MCF 10A (cell line): ENCODE measurements at places on chromosomes 5 and 9.

- DNase-seq = no peak
Measured at GRCh38 chr9:130437011-130437789, 7.6 kb upstream of the ASS1 start.

- peak; percentile 79 for DNase-seq
Measured at GRCh38 chr9:123049589-123050222, 16.2 kb downstream of the GPR21 start.

- DNase-seq = no peak
Measured at GRCh38 chr5:170614065-170614490, 110.3 kb downstream of the KCNIP1 start.

- DNase-seq = peak; percentile 66
Measured at GRCh38 chr9:75233011-75233410, 144.7 kb downstream of the OSTF1 start.

GRCh38 chr9:86713470-86713869 lies 233.8 kb downstream of the GAS1 start:
- DNase-seq = no peak

- peak; percentile 51 for DNase-seq
Measured at GRCh38 chr5:166758151-166758550, 1533.3 kb upstream of the WWC1 start.

GRCh38 chr5:180644129-180644824 lies 5.1 kb downstream of the FLT4 start:
- DNase-seq = no peak

DNA sequence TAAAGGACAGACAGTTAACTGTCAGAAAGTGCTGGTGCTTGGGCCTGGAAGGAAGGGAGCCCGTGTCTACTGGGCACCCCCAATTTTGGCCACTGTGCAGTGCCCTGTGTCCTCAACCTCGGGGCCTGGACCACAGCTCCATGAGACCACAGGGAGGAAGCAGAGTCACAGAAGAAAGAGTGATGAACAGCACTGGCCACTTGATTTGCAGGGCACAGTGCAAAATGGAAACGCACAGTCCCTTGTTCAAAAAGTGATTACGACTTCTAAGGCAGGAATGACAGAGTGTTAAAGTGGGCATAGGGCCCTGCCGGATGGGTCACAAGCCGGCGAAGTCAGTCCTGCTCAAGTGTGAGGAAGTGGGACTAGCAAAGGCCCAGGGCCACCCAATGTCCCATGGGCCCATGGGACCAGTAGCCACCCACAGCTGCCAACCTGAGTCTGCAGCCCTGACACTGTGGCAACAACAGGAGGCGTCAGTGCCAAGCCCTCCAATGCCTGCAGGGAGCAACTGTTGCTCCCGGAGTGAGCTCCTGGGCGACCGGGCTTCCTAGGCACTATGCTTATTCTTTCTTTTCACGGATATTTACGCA lies 85.4 kb downstream of the ADAMTS2 start:
- no peak for DNase-seq

DNA sequence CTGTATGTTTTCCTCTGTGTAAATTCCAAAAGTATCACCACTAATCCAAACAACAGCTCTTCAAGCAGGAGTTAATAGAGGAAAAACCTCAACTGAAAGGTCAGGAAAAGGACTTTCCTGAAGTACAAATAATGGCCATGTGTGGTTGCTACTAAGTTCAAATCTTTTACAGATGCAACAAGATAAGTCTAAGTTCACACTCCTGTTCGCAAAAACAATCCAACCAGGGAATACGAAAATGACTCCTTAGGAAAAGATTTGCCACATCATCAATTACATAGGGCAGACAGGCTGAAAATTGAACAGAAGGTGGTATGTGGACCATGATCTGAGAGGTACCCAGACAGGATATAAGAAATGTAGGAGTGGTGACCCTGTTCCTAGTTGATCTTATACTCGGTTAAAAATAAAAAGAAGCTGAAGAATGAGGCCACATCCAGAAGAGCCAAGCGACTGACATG lies 210.2 kb downstream of the TSSK1B start:
- no peak for DNase-seq

DNA sequence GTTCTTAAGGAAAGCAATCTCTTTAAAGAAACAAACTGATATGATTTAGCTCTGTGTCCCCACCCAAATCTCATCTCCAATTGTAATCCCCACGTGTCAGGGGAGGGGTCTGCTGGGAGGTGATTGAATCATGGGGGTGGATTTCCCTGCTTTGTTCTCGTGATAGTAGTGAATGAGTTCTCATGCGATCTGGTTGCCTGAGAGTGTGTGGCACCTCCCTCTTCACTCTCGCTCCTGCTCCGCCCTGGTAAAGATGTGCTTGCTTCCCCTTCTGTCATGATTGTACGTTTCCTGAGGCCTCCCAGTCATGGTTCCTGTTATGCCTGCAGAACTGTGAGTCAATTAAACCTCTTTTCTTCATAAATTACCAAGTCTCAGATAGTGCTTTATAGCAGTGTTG lies 412.7 kb upstream of the SMC2 start:
- no peak for DNase-seq

DNA sequence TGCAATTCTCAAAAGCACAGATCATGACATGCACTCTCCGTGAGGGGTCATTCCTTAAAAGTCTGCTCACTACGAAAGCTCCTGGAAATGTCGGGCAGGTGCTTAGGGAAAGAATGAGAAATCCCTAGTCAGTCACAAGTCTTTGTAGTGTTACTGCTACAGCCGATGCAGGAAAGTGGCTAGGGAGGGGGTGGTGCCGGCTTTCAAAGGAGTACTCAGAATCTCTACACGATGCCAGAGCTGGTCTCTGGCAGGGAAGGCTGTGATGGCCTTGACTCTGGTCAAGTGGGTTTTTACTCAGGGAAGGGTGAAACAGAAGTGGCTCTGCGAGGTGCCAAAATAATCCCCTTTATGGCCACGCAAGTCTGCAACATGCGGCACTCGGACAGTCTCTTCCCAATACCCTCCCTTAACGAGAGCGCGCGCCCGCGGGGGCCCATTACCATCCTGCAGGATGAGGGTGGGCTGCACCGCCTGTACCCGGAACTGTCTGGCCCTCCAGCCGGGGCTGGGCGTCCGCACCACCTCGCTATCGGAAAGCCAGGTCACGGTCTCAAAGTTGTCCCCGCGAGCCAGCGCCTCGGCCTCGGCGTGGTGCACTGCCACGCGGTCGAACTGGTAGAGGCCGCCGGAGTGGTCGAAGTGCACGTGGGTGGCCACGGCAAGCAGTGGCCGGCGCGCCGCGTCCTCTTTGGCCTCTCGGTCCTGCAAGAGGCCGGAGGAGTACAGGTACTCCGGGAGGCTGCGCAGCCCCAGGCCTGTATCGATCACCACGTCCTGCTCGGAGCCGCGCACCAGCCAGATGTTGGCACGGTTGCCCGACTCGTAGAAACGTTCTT lies 956 bp downstream of the MBLAC2 start:
- DNase-seq = peak; percentile 47

DNA sequence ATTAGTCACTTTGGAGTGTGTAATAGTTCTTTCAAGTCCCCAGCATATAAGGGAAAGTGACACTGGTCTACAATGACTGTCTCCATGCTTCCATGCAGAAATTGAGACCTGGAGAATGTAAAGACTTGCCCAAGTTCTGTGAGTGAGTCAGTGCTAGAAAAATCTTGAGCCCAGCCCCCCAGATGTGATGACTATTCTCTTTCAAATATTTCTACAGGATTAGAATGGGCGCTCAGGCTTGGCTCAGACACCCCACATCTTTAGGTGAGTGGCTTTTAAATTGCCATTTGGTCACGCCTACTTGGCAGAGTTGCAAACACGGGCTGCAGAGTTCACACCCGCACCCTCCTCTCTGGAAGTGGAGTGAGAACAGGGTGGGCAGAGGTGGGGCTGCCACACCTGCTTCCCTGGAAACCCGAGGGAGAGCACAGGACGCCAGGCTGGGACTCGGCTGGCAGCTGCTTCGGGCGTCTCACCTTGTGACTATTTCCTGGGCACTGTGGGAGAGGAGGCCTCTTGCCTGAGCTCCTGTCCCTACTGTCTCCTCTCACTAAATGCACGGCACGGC lies 37.6 kb downstream of the ROPN1L start:
- DNase-seq = peak; percentile 88

GRCh38 chr9:132877824-132878694 lies at the start of gene AK8:
AK8 (minus strand) TSS chr9:132878284; CDS start chr9:132878255, 29 bp downstream.
- DNase-seq = peak; percentile 62

DNA sequence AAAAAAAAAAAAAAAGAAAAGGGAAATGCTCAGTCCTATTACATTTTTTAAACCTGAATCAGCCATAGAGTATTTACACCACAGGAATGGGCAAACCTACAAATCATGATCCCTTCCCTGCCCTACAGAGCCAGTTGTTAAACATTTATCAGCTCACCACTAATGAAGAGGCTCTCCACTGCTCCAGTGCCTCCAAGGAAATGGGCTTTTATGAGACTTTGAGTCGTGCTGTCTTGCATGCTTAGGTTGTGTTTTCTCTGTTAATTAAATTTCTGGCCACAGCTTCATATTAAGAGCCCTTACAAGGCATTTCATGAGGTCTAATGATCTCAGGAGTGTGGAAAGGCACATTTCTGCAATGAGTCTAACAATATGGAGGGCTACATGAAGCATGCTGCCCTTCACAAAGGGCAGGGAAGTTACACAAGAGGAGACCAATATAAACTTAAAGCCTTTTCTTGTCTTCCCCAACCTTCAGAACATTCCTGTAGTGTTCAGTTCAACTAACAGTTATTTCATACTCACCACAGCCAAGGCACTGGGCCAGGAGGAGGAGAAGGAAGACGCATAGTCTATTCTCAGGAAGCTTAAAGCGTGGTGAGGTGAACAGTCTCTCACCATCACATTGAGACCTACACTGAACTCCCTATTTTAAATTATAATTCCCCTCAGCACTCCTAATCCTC lies 140.1 kb upstream of the ABCA1 start:
- DNase-seq = no peak

DNA sequence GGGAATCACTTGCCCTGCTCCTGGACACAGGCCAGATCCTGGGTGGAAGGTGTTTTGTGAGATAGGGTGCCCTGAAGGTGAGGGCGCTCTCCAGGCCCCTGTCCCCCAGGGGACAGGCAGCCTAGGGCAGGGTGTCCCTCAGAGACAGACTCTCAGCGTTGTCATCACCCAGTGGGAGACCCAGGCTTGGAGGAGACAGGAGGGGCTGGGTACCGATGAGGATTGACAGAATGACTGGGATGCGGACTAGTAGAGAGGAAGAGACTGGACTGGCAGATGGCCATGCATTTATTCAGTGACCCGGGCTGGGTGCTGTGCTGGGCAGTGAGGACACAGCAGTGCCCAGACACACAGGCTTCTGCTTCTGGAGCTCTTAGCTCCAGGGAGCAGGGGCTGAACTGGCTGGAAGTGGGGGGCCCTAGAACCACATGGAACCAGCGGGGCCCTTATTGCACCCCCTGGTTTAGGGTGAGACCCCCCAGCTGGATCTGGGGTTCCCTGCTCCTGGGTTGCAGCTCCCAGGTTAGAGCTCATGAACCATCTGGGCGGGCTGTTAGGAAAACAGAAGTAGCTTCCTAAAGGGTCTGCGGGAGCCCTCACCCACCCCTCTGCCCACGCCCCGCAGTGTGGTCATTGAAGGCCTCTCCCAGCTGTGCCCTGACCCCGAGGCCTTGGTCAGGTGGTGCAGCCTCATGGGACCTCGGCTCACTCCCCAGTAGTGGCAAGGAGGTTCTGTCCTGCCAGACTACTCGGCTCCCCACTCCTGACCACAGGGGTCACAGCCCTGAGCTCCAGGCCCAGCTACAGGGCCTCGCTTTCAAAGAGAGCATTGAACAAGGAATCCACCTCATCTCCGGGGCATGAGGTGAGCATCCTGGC lies 116.7 kb upstream of the LMX1B start:
- DNase-seq = no peak

- DNase-seq = peak; percentile 73
Measured at GRCh38 chr9:69379270-69379982, 54.4 kb downstream of the ENTREP1 start.

- no peak for DNase-seq
Measured at GRCh38 chr5:92969781-92970237, 611.2 kb downstream of the NR2F1-AS1 start.

DNA sequence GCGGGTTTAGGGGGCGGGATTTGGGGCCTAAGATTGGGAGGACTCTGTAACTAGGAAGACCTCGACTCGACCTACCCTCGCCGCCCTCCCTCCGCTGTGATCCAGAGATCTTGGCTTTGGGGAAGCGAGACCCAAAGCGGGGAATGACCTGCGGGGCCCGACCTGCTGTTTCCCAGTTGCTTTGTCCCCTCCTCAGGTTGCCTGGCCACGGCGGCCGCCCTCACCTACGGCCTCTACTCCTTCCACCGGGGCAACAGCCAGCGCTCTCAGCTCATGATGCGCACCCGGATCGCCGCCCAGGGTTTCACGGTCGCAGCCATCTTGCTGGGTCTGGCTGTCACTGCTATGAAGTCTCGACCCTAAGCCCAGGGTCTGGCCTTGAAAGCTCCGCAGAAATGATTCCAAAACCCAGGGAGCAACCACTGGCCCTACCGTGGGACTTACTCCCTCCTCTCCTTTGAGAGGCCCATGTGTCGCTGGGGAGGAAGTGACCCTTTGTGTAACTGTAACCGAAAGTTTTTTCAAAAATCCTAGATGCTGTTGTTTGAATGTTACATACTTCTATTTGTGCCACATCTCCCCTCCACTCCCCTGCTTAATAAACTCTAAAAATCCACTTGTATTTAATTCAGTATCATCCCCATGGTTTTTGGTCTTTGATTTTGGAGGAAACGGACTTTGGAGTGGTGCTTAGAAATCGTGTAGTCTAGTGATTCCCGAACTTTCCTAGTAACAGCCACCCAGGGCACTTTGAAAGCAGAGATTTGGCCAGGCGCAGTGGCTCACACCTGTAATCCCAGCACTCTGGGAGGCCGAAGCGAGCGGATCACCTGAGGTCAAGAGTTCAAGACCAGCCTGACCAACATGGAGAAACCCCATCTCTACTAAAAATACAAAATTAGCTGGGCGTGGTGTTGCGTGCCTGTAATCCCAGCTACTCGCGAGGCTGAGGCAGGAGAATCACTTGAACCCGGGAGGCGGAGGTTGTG lies 878 bp downstream of the HIGD2A start:
- DNase-seq = no peak

DNA sequence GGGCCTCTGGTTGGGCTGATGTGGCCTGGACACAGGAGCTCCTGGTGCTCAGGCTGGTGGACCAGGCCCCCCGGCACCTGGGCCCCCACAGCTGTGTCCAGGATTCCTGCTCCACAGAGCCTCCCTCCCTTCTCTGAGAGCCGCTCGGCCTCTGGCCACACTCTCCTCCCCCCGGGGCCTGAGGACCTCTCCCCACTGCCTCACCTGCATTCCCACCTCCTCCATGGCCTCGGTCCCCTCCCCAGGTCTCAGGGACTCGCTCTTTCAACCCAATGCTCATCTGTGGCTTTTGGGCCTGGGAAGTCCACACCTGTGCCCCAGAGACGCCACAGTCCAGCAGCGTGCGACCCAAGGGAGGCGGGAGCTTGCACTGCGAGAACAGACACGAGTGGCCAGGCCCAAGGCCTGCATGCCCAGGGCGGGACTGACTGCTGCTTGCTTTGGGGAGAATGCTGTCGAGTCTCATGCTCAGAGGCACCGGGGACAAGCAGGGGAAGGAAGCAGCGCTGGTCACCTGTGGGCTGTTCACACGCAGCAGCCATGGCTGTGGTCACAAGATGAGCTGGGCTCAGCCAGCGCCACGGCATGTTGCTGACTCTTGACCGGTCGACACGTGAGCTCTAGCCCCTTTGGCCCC lies 14.6 kb downstream of the PAEP start:
- no peak for DNase-seq

- no peak for DNase-seq
Measured at GRCh38 chr5:40292006-40292405, 387.7 kb upstream of the PTGER4 start.

GRCh38 chr5:134798468-134798867 lies 39.9 kb downstream of the DDX46 start:
- DNase-seq = no peak

- DNase-seq = peak; percentile 63
Measured at GRCh38 chr5:148794275-148794674, 32.1 kb upstream of the ADRB2 start.

GRCh38 chr9:33049680-33050361 lies 24.7 kb downstream of the DNAJA1 start:
- DNase-seq = no peak
